ENCODE measurements at places on chromosomes 1 and 21.
A peak's percentile ranks its signal among the peaks of the same experiment; 100 is the strongest.

DNA sequence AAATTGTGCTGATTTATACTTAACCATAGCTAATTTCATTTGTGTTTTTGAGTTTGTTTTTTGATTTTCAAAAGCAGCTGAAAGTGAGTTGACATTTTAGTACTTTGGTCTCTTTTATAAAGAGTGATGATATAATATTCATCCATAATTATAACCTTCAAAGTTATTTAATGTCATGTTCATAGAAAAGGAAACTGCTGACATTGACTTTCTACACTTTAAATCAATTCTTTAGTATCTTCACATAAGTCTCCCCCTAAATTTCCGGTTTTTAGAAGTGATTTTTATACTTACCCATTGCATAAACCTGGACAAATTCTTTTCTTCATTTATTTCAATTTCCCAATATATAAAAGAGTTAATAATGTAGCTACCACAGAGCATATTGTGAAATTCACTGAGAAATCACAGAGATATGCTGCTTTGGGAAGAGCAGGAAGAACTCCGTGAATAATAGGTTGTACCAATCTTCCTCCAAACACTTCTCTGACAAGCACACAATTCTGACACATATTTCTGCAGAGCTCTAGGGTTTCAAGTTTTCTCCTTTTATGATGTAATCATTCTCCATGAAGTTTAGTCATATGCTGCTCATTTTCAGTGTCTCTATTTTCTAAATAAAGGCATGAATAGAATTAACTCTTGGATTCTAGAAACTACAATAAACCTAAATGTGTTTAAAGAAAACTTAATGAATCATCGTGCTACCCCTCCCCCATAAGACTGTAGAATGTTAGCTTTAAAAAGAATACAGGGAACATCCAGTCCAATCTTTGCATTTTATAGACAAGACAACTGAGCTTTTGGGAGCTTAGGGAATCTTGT lies 25.6 kb upstream of the CDC42BPA start:
- no peak for DNase-seq

- no peak for DNase-seq
Observed at GRCh38 chr1:244941121-244941520, 76.8 kb upstream of the HNRNPU start.

GRCh38 chr1:156556354-156556753 lies 16.0 kb downstream of the IQGAP3 start:
- DNase-seq: no peak

DNA sequence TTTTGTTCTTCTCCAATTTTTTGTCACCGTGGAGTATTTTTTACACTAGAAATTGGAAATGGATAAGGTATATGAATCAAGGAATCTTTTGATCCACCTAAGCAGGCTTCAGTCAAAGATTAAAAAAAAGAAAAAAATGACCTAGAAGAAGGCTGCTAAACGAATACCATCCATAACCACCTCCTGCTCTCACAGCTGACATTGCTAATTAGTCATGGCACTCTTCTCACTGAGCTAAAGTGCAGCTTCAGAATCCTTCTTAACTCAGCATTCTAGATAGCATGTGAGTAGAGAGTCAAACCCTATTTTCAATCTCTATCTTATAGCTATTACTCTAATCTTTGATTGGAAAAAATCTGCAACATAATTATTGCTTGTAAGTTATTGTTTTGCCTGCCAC lies 40.2 kb upstream of the ST6GALNAC5 start:
- no peak for DNase-seq

GRCh38 chr1:233656032-233656635 lies 42.2 kb downstream of the KCNK1 start:
- DNase-seq: no peak

- DNase-seq: no peak
Observed at GRCh38 chr1:113946112-113946511, 17.0 kb downstream of the HIPK1 start.

DNA sequence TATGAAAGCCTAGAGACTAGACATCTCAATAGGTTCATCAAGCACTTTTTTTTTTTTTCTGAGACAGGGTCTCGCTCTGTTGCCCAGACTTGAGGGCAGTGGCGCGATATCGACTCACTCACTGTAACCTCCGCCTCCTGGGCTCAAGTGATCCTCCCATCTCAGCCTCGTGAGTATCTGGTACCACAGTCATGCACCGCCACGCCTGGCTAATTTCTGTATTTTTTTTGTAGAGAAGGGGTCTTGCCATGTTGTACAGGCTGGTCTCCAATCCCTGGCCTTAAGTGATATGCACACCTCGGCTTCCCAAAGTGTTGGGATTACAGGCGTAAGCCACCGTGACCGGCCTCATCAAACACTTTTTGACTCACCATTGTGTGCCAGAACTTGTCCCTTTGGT lies 613 bp upstream of the GPATCH4 start:
- DNase-seq: no peak

DNA sequence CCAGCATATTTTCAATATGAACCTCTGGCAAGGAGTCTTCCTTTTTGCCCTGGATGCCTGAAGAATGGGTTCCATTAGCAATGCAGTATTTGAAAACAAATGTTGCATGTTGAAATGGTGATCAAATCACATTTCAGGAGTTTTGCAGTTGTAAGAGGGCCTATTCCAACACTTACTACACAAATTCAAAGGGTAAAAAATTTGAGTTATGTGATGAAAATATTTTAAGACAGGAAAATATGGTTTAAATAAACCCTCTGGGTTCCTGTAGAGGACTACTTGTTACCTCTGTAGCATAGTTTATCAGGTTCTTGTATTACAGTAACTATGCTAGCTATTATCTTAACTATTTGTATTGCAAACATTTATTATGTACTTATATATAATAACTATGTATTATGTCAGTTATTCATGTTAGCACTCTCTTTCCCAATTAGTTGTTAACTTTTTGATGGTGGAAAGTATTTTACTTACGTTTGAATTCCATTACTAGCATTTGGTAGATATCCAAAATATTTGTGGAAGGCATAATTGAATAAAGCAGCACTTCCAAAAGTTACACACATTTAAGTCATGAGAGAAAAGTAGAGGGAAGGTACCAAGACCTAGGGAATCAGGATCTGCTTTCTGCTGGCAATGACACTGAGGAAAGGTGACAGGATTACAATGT lies 312.9 kb downstream of the GRIK1 start:
- no peak for DNase-seq

GRCh38 chr1:161838885-161839284 lies 72.8 kb downstream of the ATF6 start:
- DNase-seq: no peak

GRCh38 chr1:157852476-157852875 lies 10.9 kb upstream of the CD5L start:
- DNase-seq: no peak

- no peak for DNase-seq
Observed at GRCh38 chr1:212254853-212255363, 30.3 kb upstream of the PPP2R5A start.

- DNase-seq: peak; percentile 63
Observed at GRCh38 chr1:151372058-151372934, at the start of gene SELENBP1. TSS of gene SELENBP1 (minus strand) at chr1:151372705. CDS start at chr1:151372641, 64 bp downstream.

DNA sequence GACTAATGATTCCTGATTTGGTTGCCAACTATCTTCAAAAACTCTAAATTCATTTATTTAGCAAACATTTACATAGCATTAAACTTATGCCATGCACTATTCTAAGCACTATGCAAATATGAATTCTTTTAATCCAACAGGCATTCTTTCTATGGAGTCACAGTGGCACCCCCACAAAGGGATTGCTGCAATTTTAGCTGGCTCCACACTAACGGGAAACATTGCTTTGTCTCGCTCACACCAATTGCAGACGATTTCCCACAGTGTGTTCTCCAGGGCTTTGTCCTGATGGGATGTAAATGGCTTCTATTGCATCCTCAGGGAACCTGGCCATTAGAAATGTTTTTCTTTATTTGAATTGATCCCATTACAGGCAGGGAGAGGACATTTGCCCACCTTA lies 259.1 kb downstream of the BARHL2 start:
- no peak for DNase-seq

- no peak for DNase-seq
Observed at GRCh38 chr1:235502601-235503402, 1.4 kb downstream of the B3GALNT2 start.

DNA sequence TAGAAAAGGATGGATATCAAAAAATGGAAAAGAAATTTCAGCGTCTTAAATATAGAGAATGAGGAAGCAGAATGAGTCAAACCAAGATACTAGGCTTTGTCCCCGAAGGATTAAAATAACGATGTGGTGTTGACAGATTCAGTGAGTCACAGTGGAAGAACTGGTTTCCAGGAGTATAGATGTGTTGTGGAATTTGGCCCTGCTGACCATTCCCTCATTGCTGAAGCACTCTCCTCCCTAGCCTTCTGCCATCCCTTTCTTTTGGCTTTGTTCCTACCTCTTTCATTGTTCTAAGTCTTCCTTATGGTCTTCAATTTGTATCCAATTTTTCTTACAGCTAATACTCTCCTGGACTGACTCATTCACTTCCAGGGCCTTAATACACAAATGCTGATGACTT lies 23.1 kb upstream of the USP25 start:
- no peak for DNase-seq

DNA sequence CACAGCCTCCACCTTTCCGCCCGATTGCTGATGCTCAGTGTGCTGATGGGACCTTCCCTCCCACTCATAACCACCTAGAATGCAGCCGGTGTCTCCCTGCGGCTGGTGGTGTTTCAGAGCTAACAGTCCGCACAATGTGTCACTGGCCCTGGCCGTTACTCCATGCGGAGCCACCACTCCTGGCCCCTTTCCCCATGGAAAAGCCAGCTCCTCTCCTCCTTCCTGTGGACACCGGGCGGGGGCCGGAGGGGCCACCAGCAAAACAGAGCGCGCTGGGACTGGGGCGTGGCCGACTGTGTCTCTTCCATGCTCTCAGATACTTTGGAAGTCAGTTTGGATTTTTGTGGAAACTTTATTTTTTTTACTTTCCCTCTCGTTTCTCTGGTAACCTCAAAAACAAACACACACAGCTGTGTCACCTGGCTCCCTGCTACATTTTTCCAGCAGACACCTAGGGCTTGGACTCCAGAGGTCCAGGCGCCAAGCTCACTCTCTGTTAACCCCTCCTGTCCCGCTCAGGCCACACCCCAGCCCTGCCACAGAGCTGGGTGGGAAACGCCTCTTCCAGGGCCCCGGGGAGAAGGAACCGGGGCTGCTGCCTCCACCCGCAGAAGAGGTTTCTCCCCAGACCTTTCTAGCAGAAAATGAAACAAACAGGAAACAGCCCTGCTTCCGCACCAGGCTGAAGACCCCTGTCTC lies 32.5 kb upstream of the COL6A2 start:
- DNase-seq: no peak

DNA sequence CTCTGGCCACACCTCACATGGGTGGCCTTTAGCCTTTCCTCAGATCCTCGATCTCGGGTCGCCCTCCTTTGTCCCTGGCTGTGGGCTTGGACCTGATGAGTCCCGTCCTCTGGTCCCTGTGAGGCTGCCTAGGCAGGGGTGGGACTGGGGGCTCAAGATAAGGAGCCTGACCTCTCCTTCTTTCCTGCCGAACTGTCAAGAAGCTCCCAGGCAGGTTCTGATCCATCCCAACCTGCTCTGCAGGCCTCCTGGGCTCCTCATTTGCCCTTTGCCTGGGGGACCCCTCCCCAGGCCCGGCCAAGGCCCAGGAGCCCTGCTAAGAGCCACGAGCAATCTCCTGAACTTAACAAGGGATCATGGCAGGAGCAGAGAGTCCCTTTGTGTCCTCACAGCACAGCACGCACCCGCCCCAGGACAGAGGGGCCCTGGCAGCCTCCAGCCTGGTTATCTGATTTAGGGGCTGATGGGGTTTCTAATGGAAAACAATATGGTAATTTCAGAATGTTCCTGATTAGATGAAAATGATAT lies 82.4 kb upstream of the POU3F1 start:
- no peak for DNase-seq

DNA sequence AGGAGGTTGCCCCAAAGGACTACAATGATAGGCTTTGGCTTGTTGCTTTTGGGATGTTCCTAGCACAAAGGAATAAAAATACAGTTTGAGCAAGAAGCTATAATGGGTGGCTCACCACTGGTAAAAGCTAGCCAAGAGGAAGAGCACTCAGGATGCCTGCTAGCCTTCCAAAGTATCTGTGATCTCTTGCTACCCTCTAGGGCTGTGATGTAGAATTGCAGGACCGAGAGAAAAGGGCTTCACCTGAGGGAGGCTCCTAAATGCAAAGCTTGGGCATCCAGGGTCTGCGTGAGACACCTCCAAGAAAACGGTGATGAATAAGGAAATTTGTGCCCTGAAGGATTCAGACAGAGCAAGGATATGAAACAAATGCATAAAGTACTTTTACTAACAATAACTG lies 17.7 kb downstream of the IVL start:
- DNase-seq: no peak

DNA sequence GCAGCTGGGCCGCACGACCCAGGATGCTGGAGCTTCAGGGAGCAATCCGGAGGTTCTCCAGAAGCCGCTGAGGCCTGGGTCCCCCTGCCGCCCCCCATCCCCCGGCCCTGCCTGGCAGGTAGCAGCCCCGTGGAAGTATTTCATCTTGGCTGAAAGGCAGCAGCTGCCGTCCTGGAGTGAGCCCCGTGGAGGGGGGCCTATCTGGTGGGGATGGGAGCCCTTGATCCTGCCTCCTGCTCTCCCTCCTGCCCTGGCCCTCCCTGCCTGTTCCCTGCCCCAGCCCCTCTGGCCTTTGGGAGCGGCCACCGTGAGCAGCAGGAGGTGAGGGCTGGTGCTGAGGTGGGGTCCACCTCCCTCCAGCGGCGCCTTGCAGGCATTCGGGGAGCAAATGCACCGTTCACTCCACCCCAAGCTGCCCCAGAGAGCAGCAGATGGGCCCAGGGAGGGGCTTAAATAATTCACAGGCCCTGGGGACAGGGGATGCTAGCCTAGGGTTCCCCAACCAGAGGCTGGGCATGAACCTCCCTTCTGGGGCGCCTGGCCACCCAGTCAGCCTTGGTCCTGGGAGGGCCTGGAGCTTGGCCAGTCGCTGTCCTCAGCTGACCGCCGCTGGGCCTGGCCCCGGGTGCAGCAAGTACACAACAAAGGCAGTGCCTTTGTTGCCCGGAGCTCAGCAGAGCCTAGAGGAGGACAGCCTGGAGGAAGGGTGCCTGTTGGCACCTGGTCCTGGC lies 23.7 kb upstream of the PLCH2 start:
- no peak for DNase-seq

DNA sequence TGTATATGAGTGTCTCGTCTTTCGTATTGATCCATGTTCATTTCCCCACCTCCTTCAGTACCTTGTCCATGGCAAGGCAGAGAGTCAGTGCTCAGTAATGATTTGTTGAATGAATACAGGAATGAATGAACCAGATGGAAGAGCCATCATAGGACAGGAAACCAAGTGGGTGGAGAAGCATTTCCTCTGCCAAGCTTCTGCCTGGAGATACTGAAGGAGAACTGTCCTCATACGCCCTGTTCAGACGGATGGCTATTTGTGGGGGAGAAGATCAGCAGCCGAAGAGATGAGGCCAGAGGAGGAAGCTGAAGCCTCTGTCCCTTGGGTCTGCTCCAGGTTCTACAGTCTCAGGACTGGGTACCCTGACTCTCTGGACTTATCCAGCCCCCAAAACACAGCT lies 5.8 kb downstream of the FAM43B start:
- DNase-seq: no peak
